Cardiac septum (tissue), 1 donor: ENCODE measurements at places on chromosomes 1 and 21.

DNA sequence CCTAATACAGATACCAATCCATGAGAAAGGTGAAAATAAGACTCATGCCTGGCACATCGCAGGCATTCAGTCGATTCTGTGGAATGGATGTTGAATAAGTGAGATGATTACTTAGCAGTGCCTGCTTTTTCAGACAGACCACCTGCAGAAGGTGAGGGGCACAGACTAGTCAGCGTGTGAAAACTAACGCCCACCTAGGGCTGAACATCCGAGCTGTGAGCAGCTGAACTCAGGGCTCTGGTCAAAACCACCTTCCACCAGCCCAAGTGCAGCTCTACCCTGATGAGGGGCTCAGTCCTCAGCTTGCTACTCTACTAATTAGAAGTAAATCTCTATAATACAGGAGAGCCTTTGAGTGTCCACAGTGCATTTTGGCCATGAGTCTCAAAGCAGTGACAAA lies 32.5 kb downstream of the LMX1A start:
- DNase-seq: no peak

GRCh38 chr1:164951508-164951907 lies 392.5 kb downstream of the PBX1 start:
- DNase-seq: no peak

- no peak for DNase-seq
Observed at GRCh38 chr1:71071720-71072119, 9.1 kb downstream of the ZRANB2 start.

DNA sequence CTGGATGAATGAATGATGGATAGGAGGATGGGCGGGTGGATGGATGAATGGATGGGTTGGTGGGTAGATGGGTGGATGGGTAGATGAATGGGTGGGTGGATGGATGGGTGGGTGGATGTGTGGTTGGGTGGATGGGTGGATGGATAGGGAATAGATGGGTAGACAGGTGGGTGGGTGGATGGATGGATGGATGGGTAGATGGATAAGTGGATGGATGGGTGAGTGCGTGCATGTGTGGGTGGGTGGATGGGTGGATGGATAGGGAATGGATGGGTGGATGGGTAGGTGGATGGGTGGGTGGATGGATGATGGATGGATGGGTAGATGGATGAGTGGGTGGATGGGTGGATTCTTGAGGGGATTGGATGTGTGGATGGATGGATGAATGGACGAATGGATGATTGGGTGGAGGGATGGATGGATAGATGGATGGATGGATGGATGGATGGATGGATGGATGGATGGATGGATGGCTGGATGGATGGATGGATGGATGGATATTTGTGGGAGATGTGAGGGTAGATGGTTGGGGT lies 68.7 kb downstream of the SDC3 start:
- DNase-seq: no peak

GRCh38 chr1:197287863-197288262 lies 19.8 kb downstream of the CRB1 start:
- no peak for DNase-seq
